ENCODE measurements at places on chromosomes 5 and 9.

DNA sequence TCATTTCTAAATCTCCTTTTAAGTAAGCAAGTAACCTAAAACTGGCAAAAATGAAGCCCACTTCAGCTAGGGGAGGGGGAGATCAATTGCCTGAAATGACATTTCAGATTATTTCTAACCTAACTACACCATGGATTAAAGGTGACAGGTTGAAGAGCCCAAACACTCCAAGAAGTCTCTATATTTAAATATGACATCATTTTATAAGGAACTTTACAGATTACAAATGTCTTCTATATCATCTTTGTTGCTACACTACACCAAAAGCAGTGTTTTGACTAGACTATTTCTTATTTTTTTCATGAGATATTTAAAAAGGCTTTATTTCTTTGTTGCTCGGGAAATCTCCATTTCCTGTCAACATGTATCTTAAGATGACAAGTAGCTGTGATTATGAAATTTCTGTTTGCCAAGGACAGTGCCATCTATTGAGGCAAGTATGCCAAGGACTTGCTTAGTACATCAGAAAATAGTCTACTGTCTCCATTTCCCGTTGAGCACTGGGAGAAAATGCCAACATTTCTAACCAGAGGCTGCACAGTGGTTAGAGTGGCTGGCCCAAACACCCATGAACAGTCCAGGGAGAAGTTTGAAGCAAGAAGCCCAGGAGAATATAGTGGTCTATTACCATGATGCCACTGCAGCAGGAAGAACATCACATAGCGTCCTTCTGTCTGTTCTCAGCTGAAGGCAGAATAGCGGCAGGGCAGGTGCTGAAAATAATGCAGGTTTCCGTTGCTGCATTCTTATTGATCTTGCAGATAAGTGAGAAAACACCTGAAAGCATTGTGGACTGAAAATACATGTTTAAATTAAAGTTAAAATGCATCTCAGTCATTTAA, 93.4 kb upstream of the ITGA2 start:
- DNase-seq, result no peak

DNA sequence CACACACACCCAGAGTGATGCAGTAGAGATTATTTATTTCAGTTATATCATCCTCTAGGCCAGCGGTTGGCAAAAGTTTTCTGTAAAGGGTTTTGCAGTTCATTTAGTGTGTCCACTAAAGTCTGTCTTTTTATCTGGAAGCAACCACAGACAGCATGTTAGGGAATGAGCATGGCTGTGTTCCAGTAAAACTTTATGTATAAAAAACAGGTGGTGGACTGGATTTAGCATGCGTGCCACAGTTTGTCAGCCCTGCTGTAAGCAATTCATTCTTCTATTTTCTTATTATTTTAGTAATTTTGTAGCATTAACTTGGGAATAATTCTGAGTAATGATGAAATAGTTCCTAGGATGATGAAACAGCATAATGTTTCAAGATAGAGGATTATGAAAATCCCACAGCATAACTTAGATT, 51.7 kb downstream of the CCNH start:
- DNase-seq, result peak; percentile 12

DNA sequence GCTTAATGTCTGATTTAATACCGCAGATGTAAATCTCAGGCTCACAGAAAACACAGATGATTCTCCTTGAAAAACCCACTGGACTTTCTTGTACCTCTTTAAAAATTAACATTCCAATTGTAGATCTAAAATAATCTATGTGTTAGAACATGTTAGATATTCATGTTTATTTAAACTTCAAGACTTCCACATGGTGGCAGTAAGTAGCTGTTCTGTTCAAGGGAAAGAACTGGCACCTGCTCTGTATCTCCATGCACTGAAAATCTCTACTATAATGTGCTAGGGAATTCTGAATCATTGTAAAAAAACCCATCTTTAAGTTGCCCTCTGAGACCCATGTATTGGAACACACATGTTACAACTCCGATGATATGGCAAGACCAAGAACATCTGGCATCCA, 366.9 kb downstream of the DMRTA1 start:
- DNase-seq, result no peak

DNA sequence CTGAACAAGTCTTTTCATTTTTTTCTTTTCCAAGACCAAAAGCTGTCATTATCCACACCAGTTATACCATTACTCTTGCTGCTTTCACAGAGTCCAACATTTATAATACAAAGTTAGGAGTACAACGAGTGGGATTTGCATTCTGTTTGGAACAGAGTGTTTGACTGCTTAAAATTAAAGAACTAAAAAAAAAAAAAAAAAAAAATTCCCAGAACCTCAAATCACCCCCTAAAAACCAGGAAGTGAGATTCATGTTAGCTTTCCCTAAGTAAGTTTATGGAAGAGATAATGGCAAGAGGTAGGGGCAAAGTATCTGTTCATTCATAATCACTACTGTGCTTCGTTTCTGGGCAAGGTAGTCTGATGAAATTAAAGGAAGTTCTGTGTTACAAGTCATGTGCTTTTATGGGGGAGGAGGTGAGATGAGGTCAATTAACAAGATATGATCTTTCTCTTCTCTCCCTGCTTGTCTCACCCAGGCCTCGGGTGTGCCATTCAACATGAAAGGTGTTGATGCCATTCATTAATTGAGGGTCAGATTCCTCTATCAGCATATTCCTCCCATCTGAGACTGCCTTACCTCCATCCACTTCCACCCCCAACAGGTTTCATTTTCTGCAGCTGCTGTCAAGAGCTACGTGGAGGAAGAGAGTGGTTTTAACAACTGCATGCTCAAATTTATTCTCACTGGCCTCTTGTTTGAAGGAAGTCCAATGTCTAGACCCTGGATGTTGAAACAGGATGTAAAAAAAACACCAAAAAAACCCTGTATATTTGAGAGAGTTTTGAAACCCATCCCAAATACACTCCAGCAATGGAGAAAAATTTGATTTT, 58.1 kb downstream of the MARCHF3 start:
- no peak for DNase-seq

DNA sequence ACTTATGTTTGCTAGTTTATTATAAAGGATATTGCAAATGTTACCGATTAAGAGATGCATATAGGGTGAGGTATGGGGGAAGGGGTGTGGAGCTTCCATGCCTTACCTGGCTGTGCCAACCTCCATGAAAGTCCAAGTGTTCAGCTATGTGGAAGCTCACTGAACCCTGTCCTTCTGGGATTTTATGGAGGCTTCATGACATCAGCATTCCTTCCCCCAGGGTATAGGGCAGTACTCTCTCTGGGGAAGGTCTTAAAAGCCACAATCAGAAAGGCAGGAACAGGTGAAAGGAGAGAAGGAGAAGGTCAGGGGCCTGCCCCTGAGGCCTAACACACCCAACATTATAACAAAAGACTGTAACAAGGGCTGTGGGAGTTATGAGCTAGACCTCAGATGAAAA, 592.6 kb downstream of the PDE4D start:
- no peak for DNase-seq

GRCh38 chr5:31107091-31107518, 86.4 kb upstream of the CDH6 start:
- DNase-seq, result no peak

DNA sequence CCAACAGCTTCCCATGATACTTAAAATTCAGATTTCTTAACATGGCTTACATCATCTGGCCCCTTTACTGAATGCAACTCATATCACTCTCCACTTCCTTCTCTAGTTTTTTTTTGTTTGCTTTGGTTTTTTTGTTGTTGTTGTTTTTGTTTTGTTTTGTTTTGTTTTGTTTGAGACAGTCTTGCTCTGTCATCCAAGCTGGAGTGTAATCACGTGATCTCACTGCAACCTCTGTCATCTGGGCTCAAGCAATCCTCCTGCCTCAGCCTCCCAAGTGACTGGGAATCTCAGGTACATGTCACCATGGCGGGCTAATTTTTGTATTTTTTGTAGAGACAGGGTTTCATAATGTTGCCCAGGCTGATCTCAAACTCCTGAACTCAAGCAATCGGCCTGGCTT, 41.4 kb downstream of the CPLANE1 start:
- no peak for DNase-seq

DNA sequence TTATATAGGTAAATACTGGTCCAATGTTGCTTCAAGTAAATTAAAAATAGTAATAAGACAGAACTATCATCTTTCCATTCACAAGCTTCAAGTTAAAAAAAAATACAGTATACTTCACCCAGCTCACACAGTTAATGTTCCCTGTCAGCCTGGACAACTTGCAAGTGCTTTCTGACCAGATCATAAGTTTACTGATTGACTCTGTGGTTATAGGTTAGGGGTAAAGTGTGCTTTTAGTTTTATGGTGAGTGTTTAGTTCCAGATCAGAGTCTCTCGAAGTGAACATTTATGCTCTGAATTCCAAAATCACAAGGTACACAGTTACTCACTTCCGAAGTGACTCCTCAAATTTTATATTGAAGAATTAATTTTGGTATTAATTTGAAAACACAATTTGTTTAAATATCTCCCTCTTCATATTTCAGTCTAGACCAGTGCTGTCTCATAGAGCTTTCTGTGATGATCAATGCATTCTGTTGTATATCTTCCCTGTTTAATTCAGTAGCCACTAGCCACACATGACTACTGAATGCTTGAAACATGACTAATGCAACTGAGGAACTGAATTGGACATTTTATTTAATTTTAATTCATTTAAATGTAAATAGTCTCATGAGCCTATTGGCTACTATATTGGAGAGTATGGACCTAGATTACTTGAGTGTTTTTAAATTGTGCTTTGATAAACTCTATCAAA, 90.7 kb downstream of the MEF2C start:
- DNase-seq, result peak; percentile 76

- DNase-seq, result no peak
Observed at GRCh38 chr9:71941998-71942567, 30.6 kb downstream of the C9orf85 start.

DNA sequence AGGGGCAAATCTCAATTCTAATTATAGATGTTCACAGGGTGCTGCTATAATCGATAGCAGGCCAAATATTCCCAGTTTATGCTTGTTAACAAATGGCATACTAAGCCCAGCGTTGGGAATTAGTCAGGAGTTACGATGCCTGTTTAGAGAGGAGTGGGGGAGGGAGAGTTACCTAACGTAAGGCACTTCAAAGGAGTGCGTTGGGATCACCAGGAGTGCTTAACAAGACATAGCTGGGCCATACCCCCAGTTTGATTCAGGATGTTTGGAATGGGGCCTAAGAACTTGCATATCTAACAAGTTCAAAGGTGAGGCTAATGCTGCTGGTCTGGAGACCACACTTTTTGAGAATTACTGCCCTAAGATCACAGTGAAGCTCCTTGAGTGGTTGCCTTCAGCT, 14.5 kb upstream of the SRP19 start:
- no peak for DNase-seq

DNA sequence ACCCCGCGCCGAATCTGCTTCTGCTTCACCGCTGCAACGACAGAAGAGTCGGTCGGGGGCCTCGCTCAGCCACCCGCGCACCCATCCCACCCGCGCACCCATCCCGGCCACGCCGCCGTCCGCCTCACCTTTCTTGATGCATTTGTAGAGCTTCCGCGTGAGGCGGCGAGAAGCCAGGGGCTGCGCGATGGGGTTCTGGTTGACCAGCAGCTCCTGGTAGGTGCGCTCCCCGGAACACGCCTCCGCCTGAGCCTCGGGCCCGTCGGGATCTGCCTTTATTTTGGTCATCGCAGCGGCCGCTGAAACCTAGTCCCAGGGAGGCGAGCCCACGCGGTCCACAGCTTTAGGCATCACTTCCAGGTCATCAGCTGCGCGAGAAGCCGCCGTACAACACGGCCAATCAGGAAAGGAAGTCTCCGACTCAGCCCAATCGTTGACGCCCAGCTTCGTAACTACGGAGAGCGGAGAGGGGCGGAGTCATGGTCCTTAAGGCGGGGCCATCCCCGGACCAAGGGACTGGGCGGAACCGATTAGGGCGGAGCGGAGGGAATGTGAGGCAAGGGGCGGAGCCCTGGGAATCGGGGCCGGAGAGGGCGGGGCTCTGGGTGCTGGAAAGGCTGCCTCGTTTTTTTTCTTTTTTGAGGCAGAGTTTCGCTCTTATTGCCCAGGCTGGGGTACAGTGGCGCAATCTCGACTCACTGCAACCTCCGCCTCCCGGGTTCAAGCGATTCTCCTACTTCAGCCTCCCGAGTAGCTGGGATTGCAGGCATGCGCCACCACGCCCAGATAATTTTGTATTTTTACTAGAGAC, at the start of gene NHP2:
NHP2 (minus strand) TSS at position 356 of the 811 bp plus-strand sequence; CDS start at position 288, 68 bp downstream.
- peak; percentile 99 for DNase-seq

GRCh38 chr9:83266666-83267496, 203.9 kb upstream of the RASEF start:
- DNase-seq, result no peak

GRCh38 chr9:35540315-35540714, 50.4 kb downstream of the RUSC2 start:
- DNase-seq, result no peak

GRCh38 chr9:112553256-112553826, 66.7 kb downstream of the KIAA1958 start:
- DNase-seq, result no peak

DNA sequence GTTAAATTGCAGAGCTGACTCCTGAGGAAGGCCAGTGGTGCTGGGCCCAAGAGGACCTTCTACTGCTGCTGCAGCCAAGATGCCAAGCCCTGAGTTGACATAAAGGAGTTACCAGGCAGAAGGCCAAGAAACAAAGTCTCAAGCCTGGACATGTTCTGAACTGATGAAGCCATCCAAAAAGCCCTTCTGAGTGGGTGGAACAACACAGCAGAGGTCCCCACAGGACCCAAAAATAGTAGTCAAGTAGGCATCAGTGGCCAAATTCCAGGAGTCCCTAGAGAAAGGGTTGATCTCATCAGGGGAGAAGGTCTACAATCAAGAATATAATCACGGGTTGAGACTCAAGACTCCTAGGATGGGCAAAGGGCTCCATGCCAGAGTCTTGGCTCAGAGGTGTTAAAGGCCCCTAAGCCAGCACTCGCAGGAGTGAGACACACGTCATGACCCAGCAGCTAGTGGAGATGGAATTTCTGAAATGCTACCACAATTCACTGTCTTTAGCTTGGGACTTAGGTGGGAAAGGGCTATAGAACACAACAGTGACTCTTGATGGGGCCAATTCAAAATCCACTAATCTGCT, 119.7 kb downstream of the FANCC start:
- DNase-seq, result no peak

DNA sequence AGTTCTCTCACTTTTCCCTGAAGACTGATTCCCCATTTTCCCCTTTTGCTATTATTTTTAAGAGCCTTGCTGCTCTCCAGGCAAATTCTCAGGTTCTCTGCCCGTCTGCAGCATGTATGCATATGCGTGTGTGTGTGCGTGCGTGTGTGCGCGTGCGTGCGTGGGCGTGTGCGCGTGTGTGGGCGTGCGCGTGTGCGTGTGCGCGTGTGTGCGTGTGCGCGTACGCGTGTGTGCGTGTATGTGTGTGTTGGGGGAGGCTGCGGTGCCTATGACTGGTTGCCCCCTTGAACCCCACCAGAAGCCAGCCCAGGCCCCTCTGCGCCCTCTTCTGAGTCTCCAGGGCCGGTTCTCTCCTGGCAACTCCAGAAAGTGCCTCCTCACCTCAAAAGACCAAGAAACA, 987 bp upstream of the FOXI1 start:
- DNase-seq, result no peak

- no peak for DNase-seq
Observed at GRCh38 chr5:127311781-127312525, 21.4 kb downstream of the MEGF10 start.

DNA sequence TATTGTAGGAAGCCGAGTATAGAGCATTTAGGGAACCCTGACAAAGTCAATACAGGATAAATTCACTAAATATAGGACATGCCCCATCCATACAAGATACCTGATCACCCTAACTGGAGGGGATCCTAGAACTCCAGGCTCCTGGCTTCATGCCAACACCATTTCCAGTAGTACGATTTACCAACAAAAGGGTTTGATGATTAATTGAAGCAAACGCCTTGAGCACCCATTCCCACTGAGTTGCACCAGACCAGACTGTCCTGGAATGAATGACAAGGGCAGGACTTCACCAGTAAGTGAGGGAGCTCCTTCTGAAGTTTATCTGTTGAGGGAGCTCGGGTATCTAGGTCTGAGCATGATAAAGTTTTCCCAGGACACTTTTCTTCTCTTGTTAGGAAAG, 327.2 kb upstream of the MSX2 start:
- DNase-seq, result no peak

Measured in HCEC 1CT (cell line).